ENCODE measurements at places on chromosomes 7 and 10. TPM values are rescaled to one million over a fixed set of nuclear protein-coding genes. Genes with fewer than 3 reads are reported as not detected.

- no peak overlapping the region for H3K4me3 ChIP-seq
- H3K4me1 ChIP-seq = peaks cover 52% of the 10 kb centered on the region
Measured at GRCh38 chr7:129848436-129848835, 104.3 kb downstream of the UBE2H start.

The CCDC136 gene
- total RNA-seq = 4.6 TPM

DNA sequence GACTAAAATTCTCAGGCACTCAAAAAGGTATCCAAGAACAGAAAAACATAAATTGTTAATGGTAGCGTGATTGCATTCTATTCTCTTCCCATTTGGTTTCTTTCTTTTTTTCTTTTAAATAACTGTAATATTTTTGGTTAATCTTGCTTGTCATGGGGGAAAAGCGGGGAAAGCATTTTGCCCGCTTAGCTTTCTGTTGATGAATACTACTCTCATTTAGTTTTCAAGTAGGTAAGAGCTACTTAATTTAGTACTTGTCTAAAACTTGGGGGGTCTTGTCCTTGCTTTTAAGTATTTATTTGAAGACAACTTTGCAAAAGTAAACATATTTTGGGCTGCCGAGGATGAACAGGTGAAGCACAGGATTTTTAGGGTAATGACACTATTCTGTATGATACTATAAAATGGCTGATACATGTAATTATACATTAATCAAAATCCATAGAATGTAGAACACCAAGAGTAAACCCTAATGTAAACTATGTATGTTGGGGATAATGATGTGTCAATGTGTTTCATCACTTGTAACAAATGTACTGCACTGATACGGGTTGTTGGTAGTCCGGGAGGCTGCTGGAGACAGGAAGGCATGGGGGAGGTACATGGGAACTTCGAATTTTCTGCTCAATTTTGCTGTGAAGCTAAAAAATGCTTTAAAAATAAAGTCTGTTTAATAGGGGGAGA is 1.7 kb downstream of the TES start:
- peak overlapping the region; percentile 97 for H3K4me3 ChIP-seq
- H3K4me1 ChIP-seq = peaks cover 63% of the 10 kb centered on the region
- peak; percentile 13 for DNase-seq
- no peaks in the 10 kb centered on the region for H3K27me3 ChIP-seq
- H3K36me3 ChIP-seq = peaks cover 8% of the 10 kb centered on the region

The MLXIPL gene
- total RNA-seq = 0.14 TPM

The OR13A1 gene
- not detected for total RNA-seq

- no peak for DNase-seq
- no peaks in the 10 kb centered on the region for H3K36me3 ChIP-seq
- no peaks in the 10 kb centered on the region for H3K27me3 ChIP-seq
- no peak overlapping the region for H3K27ac ChIP-seq
- H3K4me1 ChIP-seq = no peaks in the 10 kb centered on the region
- H3K4me3 ChIP-seq = no peak overlapping the region
Measured at GRCh38 chr10:60363187-60363586, 26.5 kb downstream of the ANK3 start.

GRCh38 chr10:8150401-8150905 is 96.0 kb downstream of the GATA3 start:
- peaks cover 7% of the 10 kb centered on the region for H3K4me1 ChIP-seq
- no peak overlapping the region for H3K4me3 ChIP-seq
- DNase-seq = no peak
- H3K36me3 ChIP-seq = no peaks in the 10 kb centered on the region
- peaks cover 7% of the 10 kb centered on the region for H3K27me3 ChIP-seq
- no peak overlapping the region for H3K27ac ChIP-seq

- peak within 1 kb of the TSS; percentile 74 for H3K4me3 ChIP-seq
- DNase-seq = peak; percentile 21
- peaks cover 17% of the 10 kb centered on the region for H3K4me1 ChIP-seq
- no peaks in the 10 kb centered on the region for H3K36me3 ChIP-seq
Measured at GRCh38 chr7:37916673-37917660, at the start of gene SFRP4. SFRP4 (minus strand) TSS chr7:37916817; CDS start chr7:37916537, 280 bp downstream.

All from activated T-cell treated with anti-CD3 and anti-CD28 coated beads, Interleukin-2, amount 50 U/mL, for 72 hours (primary cell).